ENCODE measurements at places on chromosomes 4 and X.

DNA sequence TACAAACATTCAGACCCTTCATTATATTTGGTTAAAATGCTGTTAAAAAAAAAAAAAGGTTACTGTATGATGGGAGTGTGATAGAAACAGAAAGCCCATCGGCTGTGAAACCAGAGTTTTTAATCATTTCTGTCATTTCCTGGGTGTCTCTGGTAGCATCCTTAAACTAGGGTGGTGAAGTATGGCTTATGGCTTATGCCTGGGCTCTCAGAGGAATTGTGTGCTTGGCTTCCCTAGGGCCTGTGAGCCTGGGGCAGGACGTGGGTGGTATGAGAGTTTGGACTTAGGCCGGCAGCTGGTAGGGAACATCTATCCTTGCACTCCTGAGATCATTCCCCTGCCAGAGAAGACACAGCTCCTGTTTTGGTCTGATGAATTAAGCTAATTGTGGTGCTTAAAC is 52.2 kb downstream of the DCUN1D4 start:
- DNase-seq, result no peak

DNA sequence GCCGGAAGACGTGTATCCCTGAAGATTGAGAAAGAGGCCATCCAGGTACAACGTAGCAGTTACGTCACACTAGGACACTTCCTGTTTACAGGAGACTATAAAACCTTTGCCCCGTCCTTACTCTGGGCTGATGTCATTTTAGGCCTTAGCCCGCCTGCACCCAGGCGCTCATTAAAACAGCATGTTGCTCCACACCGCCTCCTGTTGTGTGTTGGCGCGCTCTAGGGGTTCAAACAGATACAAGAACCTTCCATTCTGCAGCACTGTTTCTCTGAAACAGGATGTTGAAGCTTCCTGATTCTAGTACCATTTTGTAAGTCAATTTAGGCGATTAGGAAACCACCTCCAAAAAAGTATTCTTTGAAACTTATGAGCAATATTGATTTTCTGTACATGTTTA is 722.1 kb downstream of the PCDH7 start:
- no peak for DNase-seq

DNA sequence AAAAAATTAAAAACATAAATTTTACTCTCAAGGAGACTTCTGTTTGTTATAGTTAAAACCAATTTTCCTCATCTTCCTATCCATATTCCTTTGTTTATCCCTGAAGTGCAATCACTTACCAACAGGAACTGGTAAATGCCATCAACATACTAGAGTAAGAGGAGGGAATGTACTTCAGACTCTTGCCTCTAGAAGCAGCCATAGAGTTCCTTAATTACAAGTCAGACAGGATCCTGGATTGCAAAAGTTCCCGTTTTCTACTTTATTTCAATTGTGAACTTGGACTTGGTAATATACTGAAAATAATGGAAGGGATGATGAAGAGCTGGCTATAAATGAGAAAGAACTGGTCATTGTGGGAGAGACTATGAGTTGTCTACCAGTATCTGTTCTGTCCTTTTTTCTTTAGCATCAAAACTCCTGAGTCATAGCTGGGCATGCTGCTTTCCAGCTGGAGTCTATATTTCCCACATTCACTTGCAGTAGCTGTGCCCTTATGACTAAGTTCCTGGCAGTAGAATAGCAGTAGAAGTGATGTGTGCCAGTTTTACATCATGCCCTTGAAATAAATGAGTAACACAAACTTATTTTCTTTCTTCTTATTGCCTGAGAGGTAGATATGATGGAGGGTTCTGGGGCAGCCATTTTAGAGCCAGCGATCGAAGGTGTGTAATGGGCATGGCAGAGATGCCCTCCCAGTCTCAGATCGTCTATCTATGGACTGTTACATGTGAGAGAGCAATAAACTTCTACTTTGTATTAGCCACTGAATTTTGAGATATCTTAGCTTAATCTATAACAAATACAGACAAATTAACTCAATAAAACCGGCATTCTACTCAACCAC is 26.8 kb upstream of the SPARCL1 start:
- no peak for DNase-seq

GRCh38 chr4:94995684-94996394 is 238.1 kb downstream of the BMPR1B start:
- DNase-seq, result no peak

GRCh38 chr4:84498203-84498934 is 723 bp downstream of the NKX6-1 start:
- DNase-seq, result no peak

- peak; percentile 64 for DNase-seq
Observed at GRCh38 chrX:44344194-44344593, 722 bp upstream of the EFHC2 start.

GRCh38 chr4:108080747-108081146 is 88.0 kb downstream of the LEF1 start:
- peak; percentile 54 for DNase-seq

DNA sequence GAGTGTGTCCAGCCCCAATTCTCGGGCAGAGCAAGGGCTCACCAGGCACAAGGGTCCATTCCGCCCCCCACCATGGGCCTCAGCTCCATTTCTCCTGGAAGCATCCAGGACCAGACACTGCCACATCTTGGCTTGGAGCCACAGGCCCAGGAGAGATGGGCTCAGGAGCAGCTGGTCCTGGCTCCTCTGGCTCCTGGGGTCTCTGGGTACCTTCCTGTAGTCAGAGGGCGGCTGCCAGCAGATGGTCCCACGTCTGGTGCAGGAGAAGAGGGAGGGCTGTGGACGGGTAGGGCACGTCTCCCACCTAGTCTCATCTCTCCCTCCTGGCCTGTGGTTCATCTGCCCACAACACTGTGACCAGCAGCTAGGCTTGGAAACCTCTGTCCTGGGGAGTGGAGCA is 8.0 kb downstream of the ATP2B3 start:
- no peak for DNase-seq

DNA sequence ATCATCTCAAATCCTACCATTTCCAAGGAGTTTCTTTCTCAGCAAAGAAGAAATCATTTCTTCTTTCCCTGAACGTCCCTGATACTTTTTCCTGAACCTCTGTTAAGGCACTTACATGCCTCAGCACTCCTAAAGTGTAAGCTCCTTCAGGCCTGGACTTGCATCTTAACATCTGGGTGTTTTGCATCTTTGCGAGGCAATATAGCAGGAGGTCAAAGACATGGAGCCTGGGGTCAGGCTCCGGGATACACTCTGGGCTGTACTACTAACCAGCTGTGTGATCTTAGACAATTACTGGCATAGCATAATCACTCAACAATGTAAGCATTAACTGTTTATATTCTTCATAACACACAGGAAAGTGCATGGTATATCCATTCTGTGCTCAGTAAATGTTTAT is 275.5 kb upstream of the BOD1L1 start:
- no peak for DNase-seq

DNA sequence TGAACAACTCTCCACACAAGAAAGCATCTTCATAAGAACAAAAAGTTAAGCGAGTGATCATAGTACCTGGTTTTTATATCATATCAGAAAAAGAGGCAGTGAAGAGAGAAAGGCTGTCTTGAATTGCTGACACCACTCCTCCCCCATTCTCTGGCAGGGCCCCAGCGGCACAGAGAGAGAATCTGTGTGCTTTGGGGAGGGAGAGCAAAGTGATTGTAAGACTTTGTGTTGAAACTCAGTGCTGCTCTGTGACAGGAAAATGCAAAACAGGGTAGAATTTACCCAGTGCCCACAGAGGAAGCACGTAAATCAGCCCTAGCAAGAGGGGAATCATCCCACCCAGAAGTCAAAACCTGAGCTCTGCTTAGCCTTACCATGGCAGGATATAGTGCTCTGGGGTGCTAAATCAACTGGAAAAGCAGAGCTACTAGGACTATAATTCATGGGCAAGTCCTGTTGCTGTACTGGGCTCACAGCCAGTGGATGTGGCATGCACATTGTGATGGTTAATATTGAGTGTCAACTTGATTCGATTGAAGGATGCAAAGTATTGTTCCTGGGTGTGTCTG is 174.6 kb downstream of the PRR32 start:
- no peak for DNase-seq

DNA sequence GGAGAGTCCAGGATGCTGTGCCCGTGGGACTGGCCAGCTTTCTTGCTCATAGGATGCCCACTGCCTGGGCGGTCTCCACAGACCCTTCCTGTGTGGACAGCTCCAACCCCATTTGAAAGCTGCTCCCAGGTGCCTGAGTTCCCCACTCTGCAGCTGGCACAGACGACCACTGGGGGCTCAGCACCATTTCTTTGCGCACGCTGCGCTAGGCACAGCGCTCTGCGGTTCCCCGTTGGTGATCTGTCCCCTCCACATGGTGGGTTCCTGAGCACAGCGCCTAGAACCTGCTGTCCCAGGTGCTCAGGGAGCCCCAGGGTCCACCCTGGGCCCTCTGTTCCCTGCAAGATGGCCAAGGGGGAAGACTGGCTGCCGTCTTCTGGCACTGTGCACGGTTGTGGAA is 45.4 kb upstream of the AFAP1 start:
- DNase-seq, result no peak

DNA sequence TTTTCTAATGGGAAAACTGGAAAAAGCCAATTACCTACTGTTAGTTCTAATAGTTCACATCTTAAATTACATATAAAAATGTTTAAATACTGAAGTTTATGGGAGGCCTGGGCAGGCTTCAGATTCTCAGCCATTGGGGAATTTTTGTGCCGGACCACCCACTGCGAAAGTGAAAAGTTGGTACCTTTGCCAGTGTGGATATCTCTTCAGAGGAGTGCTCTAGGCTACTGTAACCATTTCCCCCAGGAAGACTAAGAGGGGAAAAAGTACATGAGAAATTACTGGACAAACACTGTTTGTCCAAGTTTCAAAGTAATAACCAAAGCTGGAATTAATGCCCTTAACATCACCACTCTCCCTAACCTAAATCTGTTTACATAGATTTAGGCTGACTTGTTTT is 20.8 kb downstream of the PITX2 start:
- no peak for DNase-seq

DNA sequence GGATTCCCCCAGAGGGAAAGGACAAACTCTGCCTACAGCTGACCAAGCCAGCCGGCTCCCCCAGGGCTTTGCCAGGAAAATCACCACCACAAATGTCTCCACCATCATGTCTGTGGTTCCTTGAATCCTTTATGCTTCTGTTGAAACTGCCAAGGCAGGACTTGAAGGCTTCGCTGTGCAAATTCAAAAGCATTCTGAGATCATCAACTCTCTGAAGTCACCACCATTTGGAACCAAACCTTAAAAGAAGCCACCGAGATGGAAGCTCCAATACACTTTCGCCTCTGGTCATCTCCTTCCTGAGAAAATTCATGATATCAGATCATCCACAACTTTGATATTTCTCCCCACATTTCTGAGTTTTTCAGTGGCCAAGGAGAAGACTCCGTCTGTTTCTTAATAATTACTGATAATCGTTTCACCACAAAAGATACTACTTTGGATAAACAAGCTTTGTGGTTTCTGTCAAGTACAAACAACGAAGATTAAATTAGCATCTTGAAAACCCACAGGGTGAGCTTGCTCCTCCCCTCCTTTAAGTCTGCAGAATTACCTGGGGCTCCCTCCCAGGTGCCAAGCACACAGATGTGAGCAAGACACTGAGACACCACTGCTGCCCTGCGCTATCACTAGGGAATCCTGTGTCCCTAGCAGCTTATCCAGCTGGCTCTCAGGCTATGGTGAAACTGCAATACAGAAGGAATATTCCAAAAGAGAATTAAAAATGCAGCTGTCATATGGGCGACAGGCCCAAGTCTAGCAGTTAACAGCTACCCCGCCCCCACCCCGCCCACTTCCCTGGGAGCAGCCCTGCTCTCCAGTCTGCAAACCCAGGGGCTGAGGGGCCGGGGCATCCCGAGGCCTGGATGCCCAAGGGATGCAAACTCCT is 125.0 kb upstream of the TBL1X start:
- no peak for DNase-seq

DNA sequence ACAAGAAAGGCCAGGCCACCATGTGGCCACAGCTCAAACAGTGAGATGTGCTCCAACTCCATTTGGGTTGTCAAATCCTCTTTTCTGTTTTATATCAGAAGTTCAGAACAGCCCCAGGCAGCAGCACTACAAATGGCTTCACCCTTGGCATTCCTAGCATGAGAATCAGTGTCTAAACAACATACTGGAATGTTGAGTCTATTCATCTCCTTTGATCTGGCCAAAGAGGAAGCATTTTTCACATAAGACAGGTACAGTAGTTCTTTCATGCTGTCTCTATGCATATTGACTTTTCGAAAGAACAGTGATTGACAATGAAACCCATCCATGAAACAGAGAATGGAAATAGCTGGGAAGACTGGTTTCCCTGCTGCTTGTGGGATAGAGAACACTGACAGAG is 289.5 kb downstream of the USP46 start:
- DNase-seq, result no peak

DNA sequence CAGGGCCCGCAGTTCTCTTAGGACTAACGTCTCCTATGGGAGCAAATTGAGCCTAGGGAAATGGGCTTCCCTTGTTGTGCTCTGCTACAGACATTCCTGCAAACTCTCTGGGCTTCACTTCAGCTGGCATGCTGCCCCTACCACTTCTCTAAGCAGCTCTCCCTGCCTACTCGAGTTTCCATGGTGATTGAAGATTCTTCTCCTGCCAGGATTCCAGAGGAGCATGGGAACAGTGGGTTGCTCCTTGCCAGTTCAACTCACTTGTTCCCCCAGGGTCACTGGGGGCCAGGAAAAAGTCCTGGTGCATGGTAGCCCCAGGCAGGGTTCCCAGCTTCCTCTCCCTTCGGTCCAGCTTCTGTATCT is 21.1 kb upstream of the WDR17 start:
- no peak for DNase-seq

- no peak for DNase-seq
Observed at GRCh38 chr4:36363024-36363423, 81.6 kb downstream of the DTHD1 start.

GRCh38 chr4:140581078-140581477 is 12.3 kb upstream of the UCP1 start:
- no peak for DNase-seq

GRCh38 chr4:152176627-152177214 is 359.2 kb downstream of the FBXW7 start:
- DNase-seq, result no peak

DNA sequence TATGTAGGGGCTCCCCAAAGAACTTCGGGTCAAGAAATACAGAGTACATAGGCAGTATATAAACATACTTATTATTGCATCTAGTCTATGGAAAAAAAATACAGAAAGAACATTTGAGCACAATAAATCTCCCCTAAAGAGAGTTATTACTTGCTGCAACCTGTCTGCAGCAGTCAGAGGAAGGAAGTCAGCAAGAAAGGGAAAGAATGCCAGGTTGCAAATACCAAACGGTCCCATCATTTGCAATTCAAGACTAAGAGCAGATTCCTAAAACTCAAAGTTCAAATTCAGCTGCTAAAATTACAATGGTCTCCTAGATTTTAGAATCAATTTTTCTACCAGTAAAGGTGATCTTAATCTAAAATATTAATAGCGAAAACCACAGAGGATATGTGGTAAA is 236.2 kb upstream of the NUDT6 start:
- no peak for DNase-seq

GRCh38 chr4:156790866-156791265 is 180.7 kb downstream of the PDGFC start:
- no peak for DNase-seq

- DNase-seq, result no peak
Observed at GRCh38 chr4:141387299-141387698, 166.6 kb downstream of the ZNF330 start.
